Stimulated activated CD8-positive, alpha-beta memory T cell treated with anti-CD3 and anti-CD28 coated beads, Interleukin-2, amount 100 ng/mL, for 48 hours (primary cell): ENCODE measurements at places on chromosomes 7 and 10.
A peak's percentile ranks its signal among the peaks of the same experiment; 100 is the strongest.

DNA sequence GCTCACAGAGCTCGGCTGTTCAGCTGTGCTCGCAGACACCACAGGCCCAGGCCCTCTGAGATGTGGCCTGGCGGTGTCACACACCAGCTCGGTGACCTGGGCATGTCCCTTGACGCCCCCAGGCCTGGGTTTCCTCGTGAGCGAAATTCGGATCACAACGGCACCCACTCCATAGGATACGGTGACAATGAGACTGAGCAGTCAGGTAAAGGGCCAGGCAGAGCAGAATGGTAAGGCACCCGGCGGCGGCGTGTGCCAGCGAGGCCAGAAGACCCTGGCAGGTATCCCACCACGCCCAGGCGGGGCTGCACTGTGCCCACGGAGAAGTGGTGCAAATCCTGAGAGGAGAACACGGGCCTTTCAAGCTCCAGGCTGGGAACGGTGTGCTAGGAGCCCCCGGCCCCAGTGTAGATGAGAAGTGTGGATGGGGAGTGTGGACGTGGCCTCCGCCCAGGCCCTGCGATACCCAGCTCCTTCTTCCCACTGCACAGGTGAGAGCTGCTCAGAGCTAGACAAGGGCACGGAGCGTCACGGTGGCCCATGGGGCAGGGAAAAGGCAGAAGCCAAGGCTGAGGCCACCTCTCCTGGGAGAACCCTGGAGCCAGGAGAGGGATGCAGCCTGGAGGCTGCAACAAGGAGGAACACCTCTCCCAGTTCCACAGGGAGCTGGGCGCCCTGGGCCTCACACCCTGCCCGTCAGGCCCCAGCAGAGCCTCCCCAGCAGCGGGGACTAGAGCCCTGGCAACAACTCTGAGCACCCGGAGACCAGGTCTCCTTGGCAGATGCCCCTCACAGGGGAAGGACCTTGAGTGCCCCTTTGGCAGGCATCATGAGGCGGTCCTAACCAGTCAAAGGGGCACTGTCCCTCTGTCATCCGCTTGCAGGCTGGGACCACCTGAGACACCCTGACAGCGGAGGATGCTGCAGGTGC lies 219.1 kb downstream of the MAD1L1 start:
- DNase-seq: no peak

GRCh38 chr10:1685699-1686490 lies 51.4 kb downstream of the ADARB2 start:
- no peak for DNase-seq

- no peak for DNase-seq
Observed at GRCh38 chr10:5927306-5927705, 37.3 kb downstream of the FBH1 start.

DNA sequence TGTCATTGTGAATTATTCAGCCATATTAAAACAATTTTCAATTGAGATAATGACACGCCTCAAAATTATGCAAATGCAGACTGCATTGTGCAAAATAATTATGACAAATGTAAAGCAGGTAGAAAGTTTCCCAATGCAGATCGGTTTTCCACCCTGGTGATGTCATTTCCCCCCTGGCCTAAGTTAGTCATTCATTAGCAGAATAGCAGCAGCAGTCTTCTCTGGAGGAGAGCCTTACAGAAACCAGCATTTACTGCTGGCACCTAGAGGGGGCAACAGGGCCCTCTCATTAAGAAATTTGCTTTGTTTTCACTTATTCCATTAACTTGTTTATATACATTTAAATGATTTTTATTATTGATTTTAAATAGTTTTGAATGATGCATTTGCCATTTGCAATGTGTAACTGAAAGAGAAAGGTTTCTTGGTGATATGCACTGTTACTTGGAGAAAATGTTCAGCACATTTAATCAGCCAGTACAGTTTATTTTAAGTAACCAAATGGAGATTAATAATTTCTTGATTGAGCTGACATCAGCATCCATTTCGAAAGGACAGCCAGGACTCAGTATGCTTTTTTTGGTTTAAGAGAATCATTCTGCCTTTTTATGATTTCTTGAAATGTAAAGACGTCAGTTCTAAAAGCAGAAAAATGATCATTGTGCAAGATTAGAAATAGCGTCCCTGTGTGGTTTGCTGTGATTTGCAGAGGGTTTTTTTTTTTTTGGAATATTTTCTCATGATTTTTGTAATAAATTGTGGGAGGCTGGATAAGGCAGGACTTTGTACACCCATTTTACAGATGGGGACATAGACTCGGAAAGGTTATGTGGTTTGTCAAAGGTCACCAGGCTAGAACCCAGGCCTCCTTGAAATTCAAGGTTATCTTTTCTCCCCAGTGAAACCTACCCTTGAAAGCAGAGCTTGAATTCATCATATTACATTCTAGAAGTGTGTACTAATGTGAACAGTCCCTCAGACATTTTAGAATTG lies 3.5 kb downstream of the ARID5B start:
- no peak for DNase-seq

DNA sequence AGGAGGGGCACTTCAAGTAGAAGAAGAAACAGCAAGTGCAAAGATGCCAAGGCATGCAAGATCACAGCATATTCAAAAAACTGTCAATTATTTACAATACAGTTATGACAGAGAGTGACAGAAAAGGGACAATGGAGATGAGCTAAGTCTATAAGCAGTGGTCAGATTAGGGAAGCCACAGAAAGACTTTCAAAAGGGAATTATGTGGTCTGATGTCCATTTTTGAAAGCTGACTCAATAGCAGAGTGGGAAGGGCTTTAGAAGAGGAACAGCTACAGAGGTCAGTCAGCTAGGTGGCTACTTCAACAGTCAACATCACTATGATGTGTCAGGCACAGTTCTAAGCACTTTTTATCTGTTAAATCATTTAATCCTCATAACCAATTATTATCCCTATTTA lies 45.2 kb upstream of the SPOCK2 start:
- no peak for DNase-seq

DNA sequence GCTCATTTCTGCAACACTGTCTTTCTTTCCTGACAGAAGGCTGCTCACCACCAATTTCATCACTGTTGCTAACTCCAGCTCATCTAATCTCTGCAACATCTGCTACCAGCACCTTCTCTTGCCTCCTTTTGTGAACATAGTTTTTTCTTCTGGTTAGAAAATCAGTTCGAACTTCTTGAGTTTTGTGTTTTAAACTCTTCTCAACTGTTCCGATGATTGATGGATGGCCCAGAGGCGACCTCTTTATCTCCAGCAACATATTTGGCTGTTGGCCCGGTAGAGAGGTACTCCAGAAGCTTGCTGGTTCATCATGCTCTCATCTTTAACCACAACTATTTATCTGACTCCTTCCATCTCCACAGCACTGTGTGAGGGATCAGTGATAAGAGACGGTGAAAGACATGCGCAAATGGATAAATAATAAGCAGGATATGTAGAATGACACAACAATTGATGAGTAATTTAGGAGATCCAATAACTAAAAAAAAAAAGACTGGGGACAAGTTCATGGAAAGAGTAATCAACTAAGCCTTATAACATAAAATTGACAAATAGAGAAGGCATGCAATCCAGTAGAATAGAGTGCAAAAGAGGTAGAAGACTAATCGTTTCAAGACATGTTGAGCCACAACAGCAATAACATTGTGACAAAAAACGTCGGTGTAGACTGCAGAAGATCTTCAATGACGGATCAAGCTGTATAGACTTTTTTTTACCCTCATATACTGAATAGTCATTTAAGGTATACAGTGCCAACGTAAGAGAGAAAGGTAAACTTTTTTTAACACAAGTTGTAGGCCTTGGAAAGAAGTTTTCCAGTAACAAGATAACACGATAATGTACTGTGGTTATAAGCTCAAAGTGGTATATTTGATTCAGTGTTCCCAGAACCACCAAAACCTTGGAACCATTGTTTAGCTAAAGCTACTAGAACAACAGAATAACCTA lies 152.2 kb downstream of the CRPPA start:
- DNase-seq: no peak

DNA sequence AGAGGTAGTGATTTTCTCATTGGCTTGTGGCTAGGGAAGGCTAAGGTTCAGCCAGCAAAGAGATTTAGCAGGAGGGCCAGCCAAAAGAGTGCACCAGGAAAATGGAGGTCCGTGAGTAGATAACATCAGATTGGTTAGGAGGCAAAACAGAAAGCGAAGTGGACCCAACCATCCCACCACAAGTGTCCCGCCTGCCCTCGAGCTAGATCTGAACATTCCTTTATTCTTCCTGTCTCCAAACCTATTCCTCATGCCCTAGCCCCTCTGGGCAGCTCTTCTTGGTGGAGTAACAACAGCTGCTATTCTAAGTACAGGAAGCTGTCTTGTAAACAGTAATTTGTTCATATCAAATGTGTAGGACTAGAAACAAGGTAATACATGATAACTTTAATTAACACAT lies 85.7 kb upstream of the BET1 start:
- no peak for DNase-seq

GRCh38 chr10:89875557-89875956 lies 174.2 kb downstream of the KIF20B start:
- no peak for DNase-seq

DNA sequence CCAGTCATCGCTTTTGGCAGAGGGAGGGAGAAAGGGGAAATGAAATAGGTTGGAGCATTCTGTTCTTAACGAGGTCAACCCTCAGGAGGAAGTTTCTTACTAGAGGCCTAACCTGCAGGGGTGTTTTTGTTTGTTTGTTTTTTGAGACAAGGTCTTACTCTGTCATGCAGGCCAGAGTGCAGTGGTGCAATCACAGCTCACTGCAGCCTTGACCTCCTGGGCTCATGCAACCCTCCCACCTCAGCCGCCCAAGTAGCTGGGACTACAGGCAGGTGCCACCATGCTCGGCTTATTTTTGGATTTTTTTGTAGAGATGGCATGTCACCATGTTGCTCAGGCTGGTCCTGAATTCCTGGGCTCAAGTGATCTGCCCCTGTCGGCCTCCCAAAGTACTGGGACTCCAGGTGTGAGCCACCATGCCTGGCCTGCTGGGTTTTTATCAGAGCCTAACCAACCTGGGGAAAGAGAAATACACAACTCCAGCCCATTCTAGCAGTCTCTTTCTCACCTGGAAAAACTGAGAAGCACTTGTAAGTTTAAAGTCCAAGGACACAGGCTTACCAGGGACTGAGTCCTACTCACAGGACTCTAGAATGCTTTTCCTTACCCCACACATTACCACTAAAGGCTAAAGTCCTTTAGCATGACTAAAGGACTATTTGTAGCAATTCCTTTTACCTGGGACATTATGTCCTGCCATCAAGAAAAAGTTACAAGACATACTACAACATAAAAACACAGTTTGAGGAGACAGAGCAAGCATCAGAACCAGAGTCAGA lies 101.0 kb upstream of the EGFR start:
- DNase-seq: no peak

- DNase-seq: no peak
Observed at GRCh38 chr7:7249814-7250213, 67.5 kb downstream of the C1GALT1 start.

GRCh38 chr7:28669330-28669729 lies 257.0 kb downstream of the CREB5 start:
- no peak for DNase-seq

- no peak for DNase-seq
Observed at GRCh38 chr7:4747746-4748145, 27.7 kb upstream of the AP5Z1 start.

DNA sequence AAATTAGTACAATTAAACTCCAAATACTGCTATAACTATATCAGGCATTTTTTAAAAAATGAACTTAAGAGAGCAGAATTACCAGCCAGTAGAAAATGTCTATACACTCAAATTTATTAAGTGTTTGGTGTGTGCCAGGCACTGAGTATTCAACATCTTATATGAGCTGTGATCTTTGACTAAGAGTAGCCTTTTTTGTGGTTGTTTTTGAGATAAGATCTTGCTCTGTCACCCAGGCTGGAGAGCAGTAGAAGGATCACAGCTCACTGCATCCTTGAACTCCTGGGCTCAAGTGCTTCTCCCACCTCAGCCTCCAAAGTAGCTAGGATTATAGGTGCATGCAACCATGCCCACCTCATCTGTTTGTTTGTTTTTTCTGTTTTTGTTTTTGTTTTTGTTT lies 102.5 kb upstream of the CELF2 start:
- no peak for DNase-seq

GRCh38 chr7:155533827-155534690 lies 12.3 kb downstream of the CNPY1 start:
- DNase-seq: peak; percentile 41
